RWPE1 (cell line): ENCODE measurements at places on chromosomes 5 and 9.

DNA sequence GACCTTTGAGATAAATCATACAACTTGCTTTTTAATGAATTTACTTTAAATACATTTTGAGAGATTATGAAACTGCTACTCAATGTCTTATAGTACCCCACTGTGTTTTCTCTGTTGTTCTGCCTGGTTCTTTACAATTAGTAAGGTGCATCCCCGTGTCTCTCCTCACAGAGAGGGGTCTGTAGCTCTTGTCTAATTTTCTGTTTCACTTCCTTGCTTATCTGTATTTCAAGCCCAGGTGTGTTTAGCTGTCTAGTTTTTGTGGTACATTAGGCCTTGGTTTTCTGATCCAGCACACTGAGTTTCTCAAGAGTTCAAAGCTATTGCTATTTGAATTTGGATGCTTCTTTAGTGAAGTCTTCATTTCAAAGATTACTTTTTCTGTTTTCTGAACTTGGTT, 105.1 kb downstream of the MAST4 start:
- no peak for DNase-seq

- peak; percentile 90 for DNase-seq
Observed at GRCh38 chr9:136312436-136312835, 8.5 kb upstream of the CCDC187 start.

GRCh38 chr9:3001311-3001710, 157.4 kb upstream of the PUM3 start:
- no peak for DNase-seq

DNA sequence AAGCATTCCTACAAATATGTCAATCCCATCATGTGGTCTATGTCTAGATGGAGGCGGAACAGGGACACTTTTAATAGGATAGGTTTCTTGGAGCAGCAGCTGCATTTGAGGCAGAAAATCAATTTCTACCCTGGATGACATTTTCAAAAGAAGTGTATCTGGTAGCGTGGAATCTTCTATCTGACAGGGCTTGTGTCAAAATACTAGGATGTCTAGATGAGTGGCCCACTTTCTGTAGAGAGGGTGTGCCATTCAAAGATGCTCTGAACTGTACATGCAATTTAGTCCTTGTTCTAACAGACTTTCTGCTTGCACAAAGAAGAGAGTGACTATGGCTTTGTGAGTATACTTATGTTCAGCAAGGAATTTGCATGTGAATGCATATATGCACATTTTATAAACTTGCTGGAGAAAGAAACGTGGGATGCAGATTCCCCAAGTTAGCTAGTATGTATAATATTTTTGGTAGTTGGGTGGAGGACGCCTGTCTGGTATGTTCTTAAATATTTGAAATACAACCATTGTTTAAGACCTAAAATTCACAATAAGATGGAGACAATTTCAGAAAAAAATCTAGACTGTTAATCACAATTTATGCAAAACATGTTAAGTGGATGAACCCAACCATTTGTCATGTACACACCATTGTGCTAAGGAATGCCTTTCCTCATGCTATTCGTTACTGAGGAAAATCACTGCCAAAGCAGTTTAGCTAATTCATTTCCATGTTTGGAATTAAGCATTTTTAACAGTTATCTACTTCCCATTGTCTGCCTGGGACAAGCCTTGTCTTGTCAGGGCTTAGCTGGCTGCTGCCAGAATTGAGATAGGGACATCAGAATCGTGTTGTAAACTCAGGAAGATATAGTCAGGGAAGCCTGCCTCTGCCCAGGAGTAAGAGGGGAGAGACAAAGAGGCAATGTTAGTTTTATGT, 129.1 kb upstream of the MEF2C start:
- DNase-seq: no peak

GRCh38 chr9:14186096-14186495, 127.8 kb downstream of the NFIB start:
- no peak for DNase-seq

- no peak for DNase-seq
Observed at GRCh38 chr5:152306386-152306785, 98.7 kb downstream of the NMUR2 start.

DNA sequence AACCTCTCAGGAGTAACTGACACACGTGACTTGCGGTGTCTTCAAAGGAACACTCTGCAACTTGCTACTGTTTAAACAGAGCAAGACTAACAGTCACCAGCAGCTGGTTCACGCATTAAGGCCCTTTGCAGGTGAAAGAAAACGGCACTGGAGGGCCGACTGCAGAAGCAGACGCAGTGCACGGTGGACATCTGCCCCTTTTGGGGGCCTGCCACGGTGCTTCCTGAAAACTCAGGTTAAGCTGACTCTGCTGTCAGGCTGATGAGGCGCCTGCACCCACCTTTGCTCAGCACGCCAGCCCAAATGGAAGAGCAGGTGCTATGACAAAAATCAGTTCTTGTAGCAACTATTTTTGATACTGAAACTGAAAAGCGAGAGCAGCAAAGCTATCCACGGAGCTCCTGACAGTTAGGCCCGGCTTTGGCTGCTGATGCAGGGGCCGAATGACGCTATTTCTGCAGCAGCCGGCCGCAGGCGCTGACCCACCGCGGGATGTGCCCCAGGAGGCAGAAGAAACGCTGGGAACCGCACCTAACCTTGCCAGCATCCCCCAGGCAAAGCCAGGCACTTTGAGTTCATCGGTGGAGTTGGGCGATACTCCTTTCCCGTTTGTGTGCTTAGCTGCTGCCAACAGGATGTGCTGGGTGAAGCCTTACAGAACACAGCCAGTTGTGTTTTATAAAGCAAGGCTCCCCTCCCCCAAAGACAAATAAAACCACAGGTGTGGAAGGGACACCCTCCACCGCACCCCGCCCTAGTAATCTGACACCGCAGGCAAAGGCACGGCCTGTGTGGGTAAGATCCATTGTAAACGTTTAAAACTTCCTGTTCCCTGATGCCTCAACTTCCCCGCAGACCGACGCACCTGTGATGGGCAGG, 21.1 kb upstream of the TERT start:
- DNase-seq: peak; percentile 82

- DNase-seq: no peak
Observed at GRCh38 chr5:181198905-181199519, 6.0 kb downstream of the TRIM7 start.

DNA sequence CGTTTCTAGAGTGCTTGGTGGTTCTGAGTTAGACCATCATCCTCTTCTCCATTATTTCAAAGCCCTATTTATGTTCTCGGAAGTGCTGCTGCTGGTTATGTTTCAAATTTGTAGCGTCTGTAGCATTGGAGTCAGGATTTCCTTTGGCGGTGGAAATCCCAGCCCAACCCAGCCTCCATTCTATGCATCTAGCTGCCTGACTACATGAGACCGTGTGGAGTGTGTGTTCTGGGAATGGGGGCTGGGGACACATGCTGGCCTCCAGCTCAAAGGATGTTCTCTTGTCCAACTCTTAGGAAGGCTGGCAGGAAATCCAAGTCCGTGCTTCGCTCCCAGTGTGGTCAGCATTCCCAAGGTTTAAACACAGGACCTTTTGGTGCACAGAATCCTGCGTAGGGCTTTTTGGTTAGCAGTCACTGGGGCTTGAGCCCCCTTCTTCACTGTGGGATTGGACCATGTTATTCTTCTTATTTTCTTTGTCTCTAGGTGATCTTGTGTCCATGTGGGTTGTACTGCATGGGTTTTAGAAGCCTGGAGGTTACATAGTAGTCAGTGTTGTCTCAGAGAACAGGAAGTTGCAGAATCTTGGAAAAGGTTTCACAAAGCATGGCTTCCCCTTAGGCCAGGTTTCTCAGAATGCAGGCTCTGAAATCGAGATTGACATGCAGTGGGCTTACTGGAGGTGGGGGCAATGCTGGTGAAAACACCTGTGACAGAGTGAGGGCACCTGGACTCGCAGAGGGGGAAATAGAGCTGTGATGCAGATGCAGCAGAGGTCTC, 132.2 kb downstream of the ARHGAP26 start:
- DNase-seq: no peak

- DNase-seq: peak; percentile 69
Observed at GRCh38 chr9:124770359-124771020, 621 bp downstream of the NR6A1 start.

DNA sequence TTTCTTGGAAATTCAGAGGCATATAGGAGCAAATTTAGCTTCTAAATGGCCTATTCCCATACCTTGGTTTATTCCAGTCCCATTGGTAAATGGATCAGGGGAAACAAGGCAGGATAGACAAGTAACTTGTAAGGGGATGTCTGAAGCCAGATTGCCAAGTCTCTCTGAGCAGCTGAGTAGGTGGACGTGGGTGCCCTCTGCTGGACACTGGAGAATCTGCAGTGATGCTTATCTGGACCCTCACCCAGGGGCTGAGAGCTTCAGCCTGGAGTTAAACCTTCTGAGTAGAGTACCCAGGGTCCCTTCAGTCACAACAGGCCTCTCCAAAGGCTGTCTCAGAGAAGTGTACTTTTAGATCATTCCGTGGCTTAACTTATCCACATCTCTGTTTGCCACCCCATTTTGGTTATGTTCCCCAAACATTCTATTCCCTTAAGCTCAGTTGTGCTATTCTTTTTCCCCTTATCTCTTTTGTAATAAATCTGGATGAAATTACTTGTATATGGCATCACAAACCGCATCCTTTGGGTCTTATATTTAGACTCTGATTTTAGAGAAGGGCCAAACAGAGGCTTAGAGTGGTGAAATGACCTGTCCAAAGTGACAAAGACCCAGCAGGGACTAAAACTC, 218.3 kb upstream of the GLRA1 start:
- DNase-seq: peak; percentile 78

DNA sequence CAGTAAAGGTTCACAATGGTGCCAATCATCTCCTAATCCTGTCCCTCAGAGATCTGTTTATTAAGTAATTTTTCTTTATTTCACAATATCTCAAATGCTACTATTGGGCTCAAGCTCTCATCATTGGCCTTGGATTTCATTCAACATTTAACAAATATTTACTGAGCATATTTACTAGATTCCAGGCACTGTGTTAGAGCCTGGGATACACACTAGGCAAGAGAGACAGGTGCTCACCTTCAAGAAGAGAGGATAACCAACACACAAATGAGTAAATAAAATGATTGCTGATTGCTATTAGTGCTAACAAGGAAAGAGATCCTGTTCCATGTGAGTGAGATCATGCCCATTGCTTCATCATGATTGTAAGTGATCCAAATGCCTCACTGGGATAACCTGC, 27.4 kb downstream of the PPP2R2B start:
- no peak for DNase-seq

DNA sequence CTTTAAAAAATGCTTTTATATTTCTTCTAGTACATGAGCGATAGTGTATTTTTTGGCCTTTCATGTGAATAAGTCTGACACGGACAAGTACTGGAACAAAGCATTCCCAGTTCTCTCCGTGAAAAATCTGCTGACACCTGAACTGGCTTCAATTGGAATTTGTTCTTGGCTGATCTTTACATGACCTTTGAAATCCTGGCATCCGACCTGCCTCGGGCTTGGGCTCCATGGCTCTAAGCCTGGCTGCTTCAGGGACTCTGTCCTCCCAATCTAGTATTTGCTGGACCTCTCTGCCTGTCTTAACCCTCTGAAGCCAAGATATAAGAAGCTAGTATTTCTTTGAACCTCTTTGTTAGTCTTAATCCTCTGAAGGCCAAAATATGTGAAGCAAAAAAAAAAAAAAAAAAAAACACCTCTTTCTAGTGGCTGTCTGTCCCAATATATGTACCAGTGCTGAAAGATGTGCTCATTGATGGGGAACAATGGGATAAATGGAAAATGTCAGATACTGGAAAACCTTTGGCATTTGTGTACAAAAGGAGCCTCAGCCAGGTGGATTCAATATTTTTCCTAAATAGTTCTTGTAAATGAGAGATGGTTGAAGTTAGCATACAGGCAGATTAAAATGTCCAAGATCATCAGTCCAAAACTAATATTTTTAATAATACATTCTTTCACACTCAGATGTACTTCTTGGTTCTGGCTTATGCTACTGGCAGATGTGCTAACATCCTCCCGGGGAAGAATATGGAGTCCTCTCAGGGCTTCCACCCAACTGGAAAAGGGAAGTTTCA, 470.6 kb downstream of the TUSC1 start:
- no peak for DNase-seq

GRCh38 chr9:75892216-75892911, 1.9 kb downstream of the PCSK5 start:
- no peak for DNase-seq

- DNase-seq: peak; percentile 55
Observed at GRCh38 chr5:159262472-159262858, 625 bp upstream of the UBLCP1 start.

DNA sequence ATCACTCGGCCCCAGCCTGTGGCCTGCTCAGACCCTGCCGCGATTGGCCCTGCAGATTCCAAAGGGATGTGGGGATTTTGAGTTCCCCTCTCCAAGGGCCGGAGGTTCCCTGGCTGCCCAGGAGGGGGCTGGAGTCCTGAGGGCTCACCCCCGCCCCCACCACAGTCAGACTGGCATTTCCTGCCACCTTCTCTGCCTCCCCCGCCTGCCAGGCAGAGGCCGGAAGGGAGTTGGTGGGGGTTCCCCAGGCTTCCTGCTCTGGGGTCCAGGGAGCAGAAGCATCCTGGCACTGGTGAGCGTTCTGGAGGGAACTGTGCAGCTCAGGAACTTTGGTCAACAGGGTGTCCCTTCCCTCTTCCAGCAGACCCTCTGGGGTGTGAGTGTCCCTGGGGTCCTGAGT, 70.6 kb downstream of the RXRA start:
- no peak for DNase-seq

GRCh38 chr5:159533197-159533596, 202.9 kb upstream of the IL12B start:
- no peak for DNase-seq
